ENCODE measurements at places on chromosomes 13 and 19.

- peak; percentile 95 for DNase-seq
These were observed 63.4 kb downstream of the EFNB2 start for GRCh38 chr13:106471957-106472543.

DNA sequence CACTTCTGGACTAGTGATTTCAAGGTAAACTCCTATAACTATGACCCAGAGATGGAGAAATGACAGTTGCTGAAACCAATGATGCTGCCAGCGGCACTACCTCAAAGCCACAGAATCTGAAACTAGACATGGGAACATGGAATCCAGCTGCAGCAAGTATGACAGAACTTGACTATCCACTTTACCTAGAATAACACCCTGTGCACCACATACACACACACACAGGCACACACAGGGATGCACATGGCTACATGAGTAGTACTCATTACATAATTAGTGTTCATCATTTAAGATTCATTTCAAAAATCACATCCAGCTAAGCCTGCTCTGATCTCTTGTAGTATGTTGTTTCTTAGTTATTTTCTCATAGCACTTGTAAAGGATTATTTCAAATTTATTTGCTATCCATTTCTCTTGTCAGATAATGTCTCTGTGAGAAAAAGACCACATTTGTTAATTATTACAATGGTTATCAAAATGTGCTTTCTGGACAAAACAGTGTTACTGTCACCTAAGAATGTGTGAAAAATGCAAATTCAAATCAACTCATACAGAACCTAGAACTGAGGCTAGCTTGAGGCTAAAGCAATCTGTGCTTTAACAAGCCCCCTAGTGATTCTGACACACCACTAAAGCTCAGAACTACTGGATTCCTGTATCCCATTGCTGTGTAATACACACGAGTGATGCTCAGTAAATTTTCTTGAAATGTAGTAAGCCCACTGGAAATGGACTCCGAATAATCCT lies 59.4 kb downstream of the WTIP start:
- no peak for DNase-seq

DNA sequence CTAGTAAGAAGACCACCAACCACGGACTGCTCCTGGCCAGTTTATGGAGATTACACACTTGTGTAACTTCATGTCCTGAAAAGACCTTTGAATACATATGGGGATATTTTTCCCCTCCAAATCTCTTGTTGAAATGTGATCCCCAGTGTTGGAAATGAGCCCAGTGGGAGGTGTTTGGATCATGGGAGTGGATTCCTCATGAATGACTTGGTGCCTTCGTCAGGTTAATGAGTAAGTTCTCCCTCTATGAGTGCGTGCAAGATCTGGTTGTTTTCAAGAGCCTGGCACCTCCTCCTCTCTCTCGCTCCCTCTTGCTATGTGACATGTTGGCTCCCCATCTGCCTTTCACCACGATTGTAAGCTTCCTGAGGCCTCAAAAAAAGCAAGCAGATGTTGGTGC lies 769.0 kb upstream of the SLITRK1 start:
- no peak for DNase-seq

DNA sequence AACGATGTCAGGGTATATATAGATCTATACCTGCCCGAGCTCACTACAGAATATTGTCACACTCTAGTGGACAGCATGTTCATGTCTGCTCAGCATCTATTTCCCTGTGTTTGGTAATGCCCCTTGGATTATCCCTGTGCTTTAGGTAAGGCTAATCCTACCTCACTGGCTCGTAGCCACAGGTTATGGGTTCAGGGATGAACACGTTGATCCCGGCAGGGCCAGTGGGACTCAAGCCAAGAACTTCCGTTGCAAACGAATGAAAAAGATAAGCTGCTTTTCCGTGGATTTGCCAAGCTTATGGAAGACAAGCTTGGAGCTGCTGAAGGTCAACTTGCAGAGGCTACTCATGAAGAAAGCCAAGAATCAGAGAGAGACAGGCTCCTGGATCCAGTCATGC lies 400.0 kb upstream of the TSHZ3 start:
- no peak for DNase-seq

- DNase-seq = peak; percentile 81
These were observed 960.7 kb upstream of the PCDH9 start for GRCh38 chr13:68190818-68191217.

GRCh38 chr13:40124633-40125015 lies 469.2 kb downstream of the COG6 start:
- DNase-seq = peak; percentile 47

GRCh38 chr19:57071444-57071843 lies 48.3 kb upstream of the USP29 start:
- DNase-seq = no peak

DNA sequence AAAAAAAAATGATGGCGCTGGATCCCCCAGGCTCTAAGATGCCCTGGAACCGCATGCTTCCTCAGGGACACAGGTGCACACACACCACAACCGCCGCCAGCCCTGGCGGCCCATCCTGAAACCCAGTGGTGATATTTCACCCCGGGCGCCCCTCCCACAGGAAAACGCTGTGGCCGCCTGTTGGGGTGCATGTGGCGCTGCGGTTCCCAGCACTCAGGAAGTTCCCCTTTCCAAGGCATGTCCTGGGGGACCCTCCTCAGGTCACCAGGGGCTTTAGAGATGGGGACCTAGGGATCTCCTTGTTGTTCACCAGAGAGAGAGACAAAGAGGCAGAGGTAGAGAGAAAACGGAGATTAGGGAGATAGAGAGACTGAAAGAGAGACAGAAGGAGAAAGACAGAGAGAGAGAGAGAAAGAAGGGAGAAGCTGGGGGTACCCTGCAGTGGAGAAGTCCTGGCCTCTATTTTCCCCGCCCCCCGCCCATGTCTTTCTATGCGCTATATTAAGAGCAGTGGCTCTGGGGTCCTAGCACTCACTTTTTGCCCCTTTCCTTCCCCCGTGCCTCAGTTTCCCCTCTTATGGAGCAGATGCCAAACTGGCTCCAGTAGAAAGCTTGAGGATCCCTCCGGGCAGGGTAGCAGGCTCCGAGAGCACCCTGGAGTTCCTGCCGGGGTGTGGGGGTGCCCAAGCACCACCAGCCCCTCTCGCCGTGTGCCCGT lies 2.3 kb downstream of the ADGRE2 start:
- peak; percentile 49 for DNase-seq

DNA sequence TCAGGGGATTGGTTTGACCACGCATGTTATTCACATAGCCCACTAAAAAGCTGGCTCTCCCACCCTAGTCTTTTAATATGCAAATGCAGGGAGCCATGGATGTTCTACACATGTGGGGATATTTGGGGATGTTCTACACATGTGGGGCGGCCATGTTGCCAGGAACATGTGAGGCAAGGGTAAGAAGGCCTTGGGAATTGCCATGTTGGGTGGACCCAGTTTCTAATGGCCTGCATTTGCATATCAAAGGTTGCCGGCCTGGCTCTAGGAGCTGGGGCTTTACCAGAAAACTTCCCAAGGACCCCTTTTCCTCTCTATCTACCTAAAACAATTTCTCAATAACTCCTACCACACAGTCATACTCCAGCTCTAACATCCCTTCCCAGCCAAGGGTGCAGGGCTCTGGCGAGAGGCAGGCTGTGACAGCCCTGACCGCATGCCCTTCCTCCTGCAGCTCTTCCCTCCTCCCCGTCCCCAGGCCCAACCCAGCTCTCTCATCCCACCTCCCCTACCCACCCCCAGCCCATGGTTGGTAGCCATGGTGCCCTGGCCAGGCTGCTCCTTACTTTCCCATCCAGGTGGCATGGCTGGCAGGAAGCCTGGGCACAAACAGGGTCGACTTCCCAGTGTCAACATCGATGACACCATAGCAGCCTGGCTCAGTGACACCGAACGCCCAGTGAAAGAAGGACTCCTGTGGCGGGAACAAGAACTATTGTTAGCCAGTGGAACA lies 11.0 kb downstream of the PEPD start:
- DNase-seq = no peak

DNA sequence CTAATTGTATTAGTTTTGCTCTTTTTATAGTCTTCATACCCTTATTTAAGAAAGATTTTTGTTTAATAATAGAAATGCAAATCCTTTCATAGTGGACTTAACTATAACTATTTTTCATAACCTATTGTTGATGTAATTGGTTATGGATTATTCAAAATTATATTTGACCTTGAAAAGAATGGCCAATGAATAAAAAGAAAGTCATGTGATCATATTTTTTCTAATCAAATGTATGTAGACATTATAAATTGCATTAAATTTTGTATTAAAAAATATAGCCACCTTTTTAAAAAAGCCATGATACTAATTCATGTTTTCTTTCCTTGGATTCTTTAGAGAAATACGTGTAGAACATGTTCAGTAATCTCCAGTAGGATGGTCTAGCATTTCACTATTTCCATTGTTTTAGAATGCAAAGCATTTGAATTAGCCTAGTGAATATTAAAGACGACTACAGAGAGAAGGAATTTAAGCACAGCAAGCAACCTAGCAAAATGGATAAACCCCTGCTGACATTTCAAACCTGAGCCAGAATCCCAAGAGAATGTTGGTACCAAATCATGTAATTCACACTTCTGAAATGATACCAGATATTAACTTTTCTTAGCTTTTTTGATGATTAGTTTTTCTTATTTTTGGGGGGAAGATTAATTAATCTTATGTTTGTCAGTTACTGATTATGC lies 1297.4 kb upstream of the MIR17HG start:
- DNase-seq = no peak

DNA sequence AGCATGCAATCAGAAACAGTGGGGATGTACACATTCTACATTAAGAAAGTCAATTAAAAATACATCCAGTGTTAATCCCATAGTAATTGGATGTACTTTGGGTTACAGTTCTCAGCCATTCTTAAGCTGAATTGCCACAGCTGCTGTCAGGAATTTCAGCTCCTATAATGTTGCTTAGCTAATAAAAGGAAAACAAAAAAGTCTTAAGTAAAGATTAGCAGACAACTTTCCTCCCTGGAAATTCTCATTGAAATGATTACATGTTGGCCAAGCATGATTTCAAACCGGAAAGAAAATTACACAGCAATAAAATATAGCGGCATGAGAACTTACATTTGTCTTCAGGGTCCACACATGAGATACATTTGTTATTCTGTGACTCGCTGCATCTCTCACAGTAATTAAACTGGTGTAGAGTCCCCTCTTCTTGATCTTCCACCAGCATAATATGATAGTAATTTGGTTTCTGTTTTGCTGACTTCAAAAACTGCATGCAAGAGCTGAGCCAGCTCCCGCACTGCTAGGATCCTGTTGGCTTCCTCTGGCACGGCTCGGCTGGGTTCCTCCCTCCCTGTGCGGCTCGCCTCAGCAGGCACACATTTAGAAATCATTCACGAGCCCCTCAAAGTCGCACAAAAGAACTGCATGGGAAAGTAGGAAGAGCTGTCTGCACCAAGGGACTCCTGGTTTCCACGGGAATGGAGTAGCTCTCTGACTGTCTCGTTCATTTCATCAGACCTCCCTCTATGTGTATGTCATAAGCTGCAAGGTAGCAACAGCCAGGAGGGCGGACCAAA lies at the start of gene HTR2A:
Gene HTR2A (minus strand): TSS at position 713 of the 797 bp plus-strand sequence. CDS start 1,147 bp downstream, outside the sequence.
- peak; percentile 8 for DNase-seq

DNA sequence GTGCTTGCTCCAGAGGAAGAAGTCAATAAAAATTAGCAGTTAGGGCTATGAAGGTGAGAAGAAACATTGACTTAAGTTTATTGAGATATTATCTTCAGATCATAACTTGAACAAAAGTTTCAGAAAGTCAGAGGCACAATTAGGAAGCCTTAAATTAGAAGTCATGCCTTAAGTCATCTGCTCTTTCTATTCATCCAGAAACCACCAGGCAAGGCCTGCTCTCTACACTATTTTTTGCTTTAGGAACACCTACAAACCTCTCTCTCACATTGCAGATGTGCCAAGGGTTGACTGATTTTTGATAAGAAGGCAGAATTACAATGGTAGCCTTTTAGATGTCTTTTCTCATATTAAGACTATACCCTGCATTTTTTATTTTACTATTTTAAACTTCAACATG lies 268.7 kb downstream of the SPRY2 start:
- no peak for DNase-seq

- peak; percentile 42 for DNase-seq
These were observed 4.9 kb downstream of the CCDC122 start for GRCh38 chr13:43874504-43875092.

GRCh38 chr13:73972545-73972944 lies 161.7 kb downstream of the KLF12 start:
- no peak for DNase-seq
